Mesothelial cell of epicardium (in vitro differentiated cells): ENCODE measurements at places on chromosomes 4 and X. TPM values are rescaled to one million over a fixed set of nuclear protein-coding genes. Genes with fewer than 3 reads are reported as not detected.

KDM6A gene
- total RNA-seq = 64.2 to 69.7 TPM (median 67.5 TPM) in 3 replicates

- DNase-seq = no peak
These were observed 65.7 kb downstream of the TMEM154 start for GRCh38 chr4:152613841-152614721.

GPR34 gene
- not detected in 3 replicates for total RNA-seq

DNA sequence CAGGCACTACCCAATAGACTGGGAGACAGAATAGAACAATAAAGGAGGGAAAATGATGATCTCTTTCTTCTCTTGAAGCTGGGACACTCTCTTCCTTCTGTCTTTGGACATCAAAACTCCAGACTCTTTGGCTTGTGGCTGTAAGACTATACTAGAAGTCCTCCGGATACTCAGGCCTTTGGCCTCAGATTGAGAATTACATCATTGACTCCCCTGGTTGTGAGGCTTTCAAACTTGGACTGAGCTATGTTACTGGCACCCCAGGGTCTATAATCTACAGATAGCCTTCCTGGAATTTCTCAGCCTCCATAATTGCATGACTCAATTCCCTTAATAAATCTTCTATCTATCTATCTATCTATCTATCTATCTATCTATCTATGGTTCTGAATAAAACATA, 294.2 kb upstream of the CT83 start:
- no peak for DNase-seq

MAGEB18 gene
- not detected in 3 replicates for total RNA-seq

CTAG1B gene
- not detected in 3 replicates for total RNA-seq

GRCh38 chrX:13109817-13110216, 65.4 kb upstream of the FAM9C start:
- DNase-seq = no peak

- DNase-seq = no peak
These were observed 1416.1 kb downstream of the RPA4 start for GRCh38 chrX:98299785-98300184.

DNA sequence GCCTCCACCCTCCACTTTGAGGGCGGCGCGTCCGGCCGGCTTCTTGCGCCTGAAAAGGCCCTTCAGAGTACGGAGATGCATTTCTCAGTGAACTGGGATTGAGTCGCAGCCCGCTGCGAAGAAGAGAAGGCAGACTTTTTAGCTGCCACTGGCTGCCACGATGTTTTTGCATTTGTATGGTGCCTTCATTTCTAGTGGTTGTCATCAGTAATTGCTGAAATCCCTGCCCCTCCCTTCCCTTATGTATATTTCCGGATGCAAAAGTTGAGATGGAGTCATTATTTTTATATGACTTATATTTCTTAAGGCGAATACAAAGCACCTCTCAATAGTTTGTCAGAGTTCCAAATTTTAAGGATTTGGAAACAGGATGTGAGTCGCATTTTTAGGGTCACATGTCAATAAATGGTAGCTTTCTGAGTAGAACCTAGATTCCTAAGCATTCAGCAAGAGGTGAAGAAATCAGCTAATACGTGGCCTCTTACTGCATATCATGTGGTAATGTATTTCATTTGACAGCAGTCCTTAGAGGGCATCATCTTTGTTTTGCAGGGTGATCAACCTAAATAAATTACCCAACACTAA, 658 bp downstream of the ATP6AP2 start:
- DNase-seq = no peak
